ENCODE measurements at places on chromosomes 1 and 21.

DNA sequence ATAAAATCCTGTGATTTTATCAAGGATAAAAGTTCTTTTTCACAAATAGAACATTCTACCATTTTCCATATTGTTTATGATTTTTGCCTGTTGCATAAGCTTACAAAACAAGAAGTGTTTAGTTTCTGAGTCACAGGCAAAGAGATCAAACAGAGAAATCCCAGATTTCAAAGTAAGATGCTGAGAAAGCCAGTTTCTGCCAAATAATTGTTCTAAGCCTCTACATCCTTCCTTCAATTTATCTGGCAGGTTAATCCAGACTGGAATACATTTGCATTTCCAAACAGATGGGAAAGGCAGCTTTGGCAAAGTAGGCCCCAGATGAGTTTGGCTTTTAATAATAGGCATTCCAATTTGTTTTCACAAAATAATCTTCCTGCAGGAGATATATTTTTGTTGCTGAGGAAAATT lies 2.5 kb downstream of the SLC1A7 start:
- ATAC-seq: no peak

DNA sequence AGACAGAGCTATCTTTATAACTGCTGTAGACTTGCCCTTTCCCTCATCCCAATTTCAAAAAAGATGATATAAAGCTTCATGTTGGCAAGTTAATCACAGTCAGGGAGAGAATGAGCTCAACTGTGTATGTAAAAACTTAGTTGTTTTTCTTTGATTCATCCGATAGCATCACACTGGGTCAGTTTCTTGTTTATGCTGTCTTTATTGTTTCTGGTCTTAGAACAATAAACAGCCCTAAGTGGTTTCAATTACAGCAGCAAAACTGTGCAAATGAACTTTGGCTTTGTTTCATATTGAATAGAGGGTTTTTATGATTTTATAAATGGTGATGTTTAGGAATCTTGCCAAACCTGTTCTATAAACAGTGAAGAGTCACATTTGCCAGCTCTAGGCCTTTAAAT lies 423.8 kb upstream of the CXADR start:
- no peak for ATAC-seq

DNA sequence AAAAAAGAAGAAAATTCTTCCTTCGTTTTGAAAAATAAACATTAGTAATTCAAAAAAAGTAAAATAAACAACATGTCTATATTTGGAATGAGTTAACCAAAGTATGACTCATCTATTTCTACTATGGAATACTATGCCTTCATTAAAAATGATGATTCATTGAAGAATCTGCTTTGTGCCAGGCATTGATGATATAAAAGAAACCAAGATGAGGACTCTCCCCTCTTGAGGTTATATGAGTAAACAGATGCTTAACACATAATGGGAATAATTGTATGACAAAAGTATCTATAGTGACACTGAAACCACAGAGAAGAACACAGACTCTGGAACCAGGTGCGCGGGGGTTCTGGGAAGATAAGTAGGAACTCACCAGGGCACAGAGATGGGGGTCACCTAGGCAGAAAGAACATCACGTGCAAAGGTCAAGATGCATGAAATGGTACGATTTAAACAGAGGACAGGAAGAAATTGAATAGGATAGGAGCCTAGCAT lies 18.8 kb downstream of the ELF3 start:
- no peak for ATAC-seq

- no peak for ATAC-seq
Observed at GRCh38 chr1:11571906-11572616, 82.2 kb downstream of the FBXO2 start.

DNA sequence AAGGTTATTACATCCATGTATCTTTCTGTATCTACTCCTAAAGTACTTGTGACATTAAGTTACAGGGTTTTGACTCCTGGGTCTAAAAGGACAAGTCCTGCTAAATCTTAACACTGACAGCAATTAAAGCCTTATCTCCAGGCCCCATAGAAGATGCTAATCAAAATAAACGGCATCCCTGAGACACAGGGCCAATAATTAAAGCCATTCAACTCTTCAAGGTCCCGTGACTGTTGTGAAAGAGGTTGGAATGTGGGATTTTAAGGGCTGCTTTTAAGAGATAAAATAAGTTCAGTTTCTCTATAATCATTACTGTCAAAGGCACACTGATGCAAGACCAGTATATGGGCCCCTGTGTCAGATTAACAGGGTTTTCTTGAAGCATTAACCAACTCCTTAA lies 8.3 kb downstream of the DNAI4 start:
- no peak for ATAC-seq

GRCh38 chr1:24605534-24606295 lies 37.4 kb upstream of the SRRM1 start:
- ATAC-seq: no peak

- no peak for ATAC-seq
Observed at GRCh38 chr1:4853904-4854303, 199.5 kb downstream of the AJAP1 start.

- ATAC-seq: no peak
Observed at GRCh38 chr1:62178372-62178771, 16.3 kb upstream of the L1TD1 start.

GRCh38 chr1:47580451-47580995 lies 142.7 kb downstream of the FOXD2 start:
- ATAC-seq: no peak

DNA sequence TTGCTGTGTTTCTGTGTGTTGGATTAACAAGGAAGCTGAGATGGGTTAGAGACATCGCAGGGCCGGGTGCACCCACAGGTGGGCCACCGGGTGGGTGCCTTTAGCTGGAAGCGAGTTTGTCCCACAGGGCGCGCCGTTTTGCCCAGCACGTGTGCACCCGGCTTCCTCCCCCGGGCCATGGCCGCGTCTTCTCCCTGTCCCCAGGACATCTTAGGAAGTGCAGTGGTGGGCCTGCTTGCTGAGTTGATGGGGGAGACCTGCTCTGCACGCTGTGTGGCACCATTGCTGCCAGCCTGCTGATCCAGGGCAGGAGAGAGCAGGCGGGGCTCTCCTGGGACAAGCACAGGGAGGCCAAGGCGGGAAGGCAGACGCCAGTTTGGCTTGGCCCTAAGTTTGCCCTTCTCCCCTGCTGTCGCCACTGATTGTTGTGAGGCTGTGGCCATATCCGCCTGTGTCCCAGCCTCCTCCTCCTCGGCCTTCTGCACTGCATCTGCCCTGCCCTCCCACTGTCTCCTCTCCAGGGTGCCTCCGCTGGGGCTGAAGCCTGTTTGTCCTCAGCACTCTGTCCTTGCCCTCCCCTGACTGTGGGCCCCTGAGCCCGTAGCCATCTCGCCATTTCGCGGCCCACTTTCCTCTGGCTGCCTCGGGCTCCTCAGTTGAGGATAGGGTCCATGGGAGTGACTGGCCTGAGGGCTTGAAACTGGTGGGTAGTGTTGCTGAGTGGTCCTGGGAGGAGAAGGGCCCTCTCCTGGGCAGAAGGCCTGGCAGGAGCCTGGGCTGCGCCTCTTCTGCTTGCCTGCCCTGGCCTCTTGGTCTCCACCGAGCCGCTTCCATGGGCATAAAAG lies 47.6 kb downstream of the PKNOX1 start:
- ATAC-seq: no peak

DNA sequence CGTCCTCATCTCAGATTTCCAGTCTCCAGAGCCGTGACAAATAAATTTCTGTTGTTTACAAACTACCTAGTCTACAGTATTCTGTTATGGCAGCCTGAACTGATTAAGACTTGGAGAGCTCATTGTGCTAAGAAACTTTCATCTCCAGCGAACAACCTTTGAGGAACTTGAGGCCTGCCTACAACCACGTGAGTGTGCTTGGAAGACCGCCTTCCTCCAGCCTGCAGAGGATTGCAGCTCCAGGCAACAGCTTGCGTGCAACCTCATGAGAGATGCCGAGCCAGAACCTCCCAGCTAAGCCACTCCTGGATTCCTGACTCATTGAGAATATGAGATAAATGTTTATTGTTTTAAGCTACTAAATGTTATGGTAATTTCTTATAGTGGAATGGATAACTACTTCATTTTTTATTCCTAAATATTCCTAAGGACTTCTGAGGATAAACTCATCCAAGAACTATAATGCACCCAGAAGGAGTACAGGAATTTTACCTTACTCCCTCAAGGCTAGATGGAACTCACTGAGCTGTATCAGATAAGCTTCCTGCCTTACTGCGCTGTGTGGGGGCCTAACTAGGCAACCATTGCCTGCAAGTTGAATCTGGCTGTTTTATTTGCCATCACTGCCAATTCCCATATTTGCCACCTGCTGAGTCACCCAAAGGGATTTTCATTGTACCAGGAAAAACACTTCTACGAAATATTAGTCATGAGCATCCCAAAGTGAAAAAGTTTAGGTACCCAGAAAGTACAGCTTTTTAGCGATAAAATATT lies 17.6 kb downstream of the FAM177B start:
- no peak for ATAC-seq

GRCh38 chr1:163144418-163144817 lies 58.3 kb downstream of the RGS5 start:
- ATAC-seq: no peak

GRCh38 chr1:153608742-153609584 lies 4.0 kb downstream of the S100A16 start:
- ATAC-seq: no peak

DNA sequence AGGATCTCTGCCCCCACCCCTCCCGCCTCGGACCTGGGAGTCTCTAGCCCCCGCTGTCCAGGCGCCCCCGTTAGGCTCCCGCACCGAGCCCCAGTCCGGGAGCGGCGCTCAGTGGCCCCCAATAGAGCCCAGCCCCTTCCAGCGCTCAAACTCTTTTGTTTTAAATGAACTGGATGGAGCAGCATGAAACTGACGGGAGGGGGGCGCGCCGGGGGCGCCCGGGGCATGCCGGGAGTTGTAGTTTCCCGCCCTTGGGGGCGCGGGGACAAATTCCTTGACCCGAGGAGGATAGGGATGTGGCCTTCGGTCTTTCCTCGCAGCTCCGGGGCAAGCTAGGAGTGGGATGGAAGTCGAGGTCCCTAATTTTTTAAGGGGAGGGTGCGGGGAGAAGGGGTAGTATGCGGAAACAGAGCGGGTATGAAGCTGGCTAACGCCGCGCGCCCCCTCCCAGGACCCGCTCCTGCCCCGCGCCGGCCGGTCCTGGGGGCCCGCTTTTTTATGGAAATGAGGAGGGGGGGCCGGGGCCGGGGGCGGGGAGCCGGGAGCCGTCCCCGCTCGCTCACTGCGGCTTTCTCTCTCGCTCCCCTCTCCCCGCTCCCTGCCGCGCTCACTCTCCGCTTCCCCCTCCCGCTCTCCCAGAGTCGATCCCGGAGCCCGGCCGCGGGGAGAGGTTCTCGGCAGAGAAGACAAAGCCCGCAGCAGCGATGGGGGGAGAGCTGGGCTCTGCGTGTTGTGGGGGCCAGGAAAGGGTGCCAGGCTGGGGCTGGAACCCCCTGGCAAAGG lies at the start of gene MEX3A:
MEX3A (minus strand) TSS at position 157 of the 783 bp plus-strand sequence. CDS start 467 bp downstream, outside the sequence.
- peak; percentile 76 for ATAC-seq

GRCh38 chr1:17661546-17662157 lies 93.5 kb upstream of the ACTL8 start:
- ATAC-seq: no peak

DNA sequence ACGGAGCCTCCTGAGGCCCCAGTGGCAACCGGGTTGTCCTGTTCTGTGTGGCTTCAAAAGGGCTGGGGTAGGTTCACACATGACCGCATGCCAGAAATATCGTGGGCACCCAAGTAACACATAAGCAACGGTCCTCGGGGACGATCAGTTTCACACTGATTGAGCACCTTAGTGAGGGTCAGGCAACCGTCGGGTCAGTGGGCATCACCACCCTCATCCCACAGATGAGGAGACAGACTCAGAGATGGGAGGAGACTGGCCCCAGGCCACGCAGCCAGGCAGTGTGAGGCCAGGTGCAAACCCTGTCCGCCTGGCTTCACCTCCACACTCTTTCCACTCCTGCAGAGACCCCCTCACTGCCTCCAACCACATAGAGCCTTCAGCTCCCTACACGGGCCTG lies 309.8 kb downstream of the MATN1 start:
- no peak for ATAC-seq

DNA sequence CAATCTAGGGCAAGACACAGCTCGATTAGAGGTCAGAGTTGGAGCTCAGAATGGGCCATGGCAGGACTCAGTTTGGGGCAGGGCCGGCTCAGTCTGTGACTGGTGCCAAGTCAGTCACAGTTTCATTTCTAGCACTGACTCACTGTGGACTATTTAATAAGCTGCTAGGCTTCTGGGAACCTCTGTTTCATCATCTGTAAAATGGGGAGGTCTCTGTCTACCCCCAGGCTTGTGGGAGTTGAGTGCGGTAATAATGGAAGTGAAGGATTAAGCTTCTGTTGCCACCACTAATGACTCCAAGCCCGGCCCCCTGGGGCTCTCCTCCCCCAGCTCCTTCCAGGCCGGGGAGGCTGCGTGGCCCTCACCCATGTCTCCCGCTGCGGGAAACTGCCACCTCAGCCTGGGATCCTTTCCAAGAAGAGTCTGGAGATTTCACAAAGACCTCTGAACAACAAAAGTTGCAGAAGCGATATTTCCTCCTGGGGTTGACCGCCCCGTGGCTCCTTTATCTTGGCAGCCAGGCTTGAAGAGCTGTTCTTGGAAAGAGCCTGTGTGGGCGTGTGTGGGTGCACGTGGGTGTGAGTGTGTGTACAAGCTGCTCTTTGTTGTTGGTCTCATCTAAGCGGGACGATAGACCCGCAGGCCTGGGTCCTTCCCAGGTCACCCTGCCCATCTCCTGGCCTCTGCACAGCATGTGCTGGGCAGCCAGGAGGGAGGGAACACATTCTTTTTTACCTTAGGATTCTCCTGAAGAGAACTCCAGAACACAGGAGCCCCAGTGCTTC lies 29.1 kb downstream of the KNCN start:
- ATAC-seq: no peak

- ATAC-seq: peak; percentile 93
Observed at GRCh38 chr1:226995365-226996332, 55.6 kb downstream of the COQ8A start.

GRCh38 chr21:44923480-44924084 lies 2.9 kb upstream of the ITGB2 start:
- ATAC-seq: no peak

GRCh38 chr1:17572264-17572985 lies 32.9 kb downstream of the ARHGEF10L start:
- ATAC-seq: no peak

DNA sequence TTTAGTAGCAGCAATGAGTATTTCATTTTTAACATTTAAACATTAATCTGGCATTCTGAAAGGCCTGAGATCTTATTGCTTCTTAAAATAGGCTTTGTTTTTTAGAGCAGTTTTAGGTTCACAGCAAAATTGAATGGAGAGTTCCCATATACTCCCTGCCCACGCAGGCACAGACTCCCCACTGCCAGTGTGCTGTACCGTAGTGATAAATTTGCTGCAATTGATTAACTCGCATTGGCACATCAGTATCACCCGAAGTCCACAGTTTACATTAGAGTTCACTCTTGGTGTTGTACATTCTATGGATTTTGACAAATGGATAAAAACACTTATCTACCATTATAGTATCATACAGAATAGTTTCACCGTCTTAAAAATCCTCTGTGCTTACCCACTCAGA lies 71.8 kb upstream of the ERRFI1 start:
- ATAC-seq: no peak

DNA sequence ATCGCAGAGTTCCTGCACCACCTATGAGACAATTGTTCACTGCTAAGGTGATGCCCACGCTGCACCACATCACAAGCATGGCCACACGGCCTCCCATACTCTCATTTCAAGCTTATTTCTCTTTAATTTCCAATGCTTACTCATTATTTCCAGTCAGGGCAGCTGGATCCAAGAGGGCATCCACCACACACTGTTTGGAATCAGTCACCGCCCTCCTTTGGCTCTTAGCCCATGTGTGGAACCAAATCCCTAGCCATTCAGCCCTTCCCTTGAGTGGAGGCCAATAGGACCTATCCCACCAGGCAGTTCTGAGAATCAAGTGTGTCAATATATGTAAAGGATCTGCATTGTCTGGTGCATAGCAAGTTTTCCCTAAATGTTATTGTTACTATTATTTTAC lies 26.3 kb upstream of the PALMD start:
- ATAC-seq: no peak

- ATAC-seq: no peak
Observed at GRCh38 chr1:6292102-6292501, 31.2 kb upstream of the GPR153 start.

Measured in stimulated activated memory B cell treated with anti-CD40 and anti-IgM and Interleukin-4, amounts not matched to agents 10 μg/mL and 1 μg/mL and 100 μg/mL, for 72 hours (primary cell).